Stimulated activated CD8-positive, alpha-beta memory T cell treated with anti-CD3 and anti-CD28 coated beads, Interleukin-15, amount 100 ng/mL, for 4 hours (primary cell): ENCODE measurements at places on chromosomes 1 and 21.

GRCh38 chr1:72891976-72892375 is 609.6 kb upstream of the NEGR1 start:
- DNase-seq, result no peak

GRCh38 chr21:16073586-16073985 is 343.8 kb downstream of the USP25 start:
- no peak for DNase-seq

GRCh38 chr1:161121042-161121650 is 3.2 kb downstream of the NIT1 start:
- DNase-seq, result no peak

- DNase-seq, result no peak
These were observed 528.5 kb upstream of the ZP4 start for GRCh38 chr1:238419209-238419608.

DNA sequence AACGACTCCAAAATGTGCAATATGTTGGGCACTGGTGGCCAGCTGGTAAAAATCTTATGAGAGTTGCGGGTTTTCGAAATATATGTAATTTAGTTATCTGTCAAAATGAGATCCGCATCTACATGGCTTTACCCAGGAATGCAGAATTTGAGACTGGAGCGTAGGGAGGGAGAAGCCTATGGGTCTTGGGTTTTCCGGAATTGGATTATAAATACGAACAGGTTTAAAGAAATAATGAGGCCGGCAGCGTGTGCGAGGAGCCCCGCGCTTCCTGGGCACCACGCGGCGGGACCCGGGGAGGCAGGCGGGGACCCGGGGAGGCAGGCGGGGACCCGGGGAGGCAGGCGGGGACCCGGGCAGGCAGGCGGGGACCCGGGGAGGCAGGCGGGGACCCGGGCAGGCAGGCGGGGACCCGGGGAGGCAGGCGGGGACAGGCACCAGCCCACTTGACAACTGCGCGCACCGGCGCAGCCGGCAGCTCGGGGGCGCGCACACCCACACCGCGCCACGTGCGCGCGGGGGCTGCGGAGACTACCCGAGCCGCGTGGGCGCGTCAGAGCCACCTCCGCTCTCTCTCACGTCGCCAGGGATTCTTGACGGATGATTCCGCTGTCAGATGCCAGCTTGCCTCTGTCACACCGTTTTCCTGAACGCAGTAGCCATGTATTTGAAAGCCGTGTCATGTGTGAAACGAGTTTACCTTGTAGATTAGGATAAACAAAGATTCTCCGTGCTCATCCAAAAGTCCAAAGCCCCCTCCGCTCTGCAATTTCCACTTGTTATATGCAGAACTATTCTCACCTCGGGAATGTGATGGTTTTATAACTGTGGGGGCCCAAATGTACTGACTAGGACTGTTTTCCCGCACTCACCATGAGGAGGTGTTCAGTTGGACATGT is 54.3 kb upstream of the HNRNPU start:
- peak; percentile 64 for DNase-seq

DNA sequence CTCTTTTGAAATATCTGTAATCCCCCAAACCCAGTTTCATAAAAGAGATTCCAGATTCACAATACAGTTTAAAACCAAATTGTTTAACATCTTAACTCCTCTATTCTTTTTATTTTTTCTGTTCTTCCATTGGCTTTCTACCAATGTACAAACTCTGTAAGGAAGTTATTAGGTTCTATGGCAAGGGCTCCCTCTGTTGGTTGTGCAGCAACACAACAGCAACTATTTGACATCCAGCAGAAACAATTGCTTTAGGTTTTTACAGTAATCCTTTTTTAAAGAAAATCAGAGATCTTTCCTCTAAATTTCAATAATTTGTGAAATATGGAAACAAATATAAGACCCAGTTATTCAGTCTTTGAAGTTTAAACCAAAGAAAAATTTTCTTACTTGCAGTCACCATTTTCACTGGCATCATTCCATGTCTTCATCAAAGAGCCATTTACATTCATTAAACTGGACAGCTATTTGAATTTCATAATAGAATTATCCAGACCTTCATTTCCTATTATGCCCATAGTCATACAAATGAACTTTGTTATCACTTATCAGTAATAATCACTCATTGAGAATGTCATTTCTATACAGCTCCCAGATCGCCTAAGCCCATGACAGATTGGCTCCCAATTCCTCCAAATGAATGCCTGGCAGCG is 46.5 kb upstream of the RNF11 start:
- no peak for DNase-seq

DNA sequence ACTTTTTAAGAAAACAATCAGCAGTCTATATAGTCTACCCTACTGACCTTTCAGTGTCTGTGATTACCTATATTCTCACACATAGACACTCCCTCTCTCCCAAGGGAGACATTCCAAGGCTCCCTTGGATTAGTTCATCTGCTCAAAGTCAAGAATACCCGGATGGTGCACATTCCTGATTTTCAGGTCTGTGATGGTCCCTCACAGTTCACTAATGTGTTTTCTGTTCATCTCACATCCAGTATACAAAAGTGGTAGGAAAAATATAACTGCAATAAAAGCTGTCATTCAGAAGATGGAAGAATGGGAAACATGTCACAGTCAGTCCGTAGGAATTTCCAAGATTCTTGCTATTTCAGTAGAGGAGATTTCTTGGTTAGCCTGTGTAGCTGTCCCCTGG is 224.1 kb upstream of the CACYBP start:
- no peak for DNase-seq

DNA sequence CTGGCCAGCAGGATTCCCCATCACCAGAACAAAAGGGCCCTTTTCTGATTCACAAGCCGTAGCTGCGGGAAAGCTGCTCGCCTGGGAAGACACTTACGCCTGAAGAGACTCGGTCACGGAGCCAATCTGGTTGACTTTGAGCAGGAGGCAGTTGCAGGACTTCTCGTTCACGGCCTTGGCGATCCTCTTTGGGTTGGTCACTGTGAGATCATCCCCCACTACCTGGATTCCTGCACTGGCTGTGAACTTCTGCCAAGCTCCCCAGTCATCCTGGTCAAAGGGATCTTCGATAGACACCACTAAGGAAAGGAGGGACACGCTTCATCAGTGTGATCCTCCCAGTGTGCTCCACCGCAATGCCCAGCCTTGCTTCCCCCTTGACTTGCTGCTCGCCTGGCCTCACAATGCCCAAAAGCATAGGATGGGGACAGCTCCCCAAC is 14.7 kb downstream of the ENO1 start:
- DNase-seq, result no peak

DNA sequence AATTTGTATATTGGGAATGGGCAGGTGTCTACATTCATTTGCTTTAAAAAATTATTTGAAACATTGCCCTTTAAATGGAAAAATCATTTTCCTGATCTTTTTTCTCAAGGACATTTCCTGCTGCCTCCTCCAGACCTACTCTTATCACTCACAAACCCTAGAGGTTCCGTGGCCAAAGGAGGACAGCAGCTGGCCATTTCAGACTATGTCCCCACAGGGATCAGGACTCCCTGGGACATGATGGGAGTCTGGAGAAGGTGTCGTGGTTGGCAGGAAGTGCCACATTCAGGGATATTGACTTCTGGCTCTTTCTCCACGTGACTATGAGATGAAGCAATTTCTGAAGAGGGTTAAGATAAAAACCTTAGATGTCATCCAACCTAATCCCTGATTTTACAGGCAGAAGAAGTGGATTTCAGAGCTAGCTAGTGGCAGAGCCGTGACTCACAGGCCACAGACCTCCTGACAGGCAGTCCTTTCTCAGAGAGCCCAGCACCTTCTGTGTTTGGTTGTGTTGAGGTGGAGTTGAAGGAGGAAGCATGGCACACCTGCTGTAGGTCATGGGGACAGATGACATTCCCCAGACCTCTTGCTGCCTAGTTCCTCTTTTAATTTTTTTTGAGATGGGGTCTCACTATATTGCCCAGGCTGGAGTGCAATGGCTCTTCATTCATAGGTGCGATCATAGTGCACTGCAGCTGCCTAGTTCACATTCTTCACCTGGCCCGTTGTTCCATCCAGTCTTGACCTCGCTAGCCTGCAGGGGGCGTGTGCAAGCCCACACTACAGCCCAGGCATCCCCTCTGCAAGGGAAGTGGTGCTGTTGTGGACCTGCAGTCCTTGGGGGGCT is 25.5 kb upstream of the IL10 start:
- no peak for DNase-seq

GRCh38 chr1:63152572-63152971 is 169.8 kb upstream of the FOXD3 start:
- no peak for DNase-seq

GRCh38 chr21:17461014-17461413 is 51.8 kb upstream of the CXADR start:
- DNase-seq, result no peak

- no peak for DNase-seq
These were observed 165.2 kb downstream of the NTMT2 start for GRCh38 chr1:170310951-170311350.

DNA sequence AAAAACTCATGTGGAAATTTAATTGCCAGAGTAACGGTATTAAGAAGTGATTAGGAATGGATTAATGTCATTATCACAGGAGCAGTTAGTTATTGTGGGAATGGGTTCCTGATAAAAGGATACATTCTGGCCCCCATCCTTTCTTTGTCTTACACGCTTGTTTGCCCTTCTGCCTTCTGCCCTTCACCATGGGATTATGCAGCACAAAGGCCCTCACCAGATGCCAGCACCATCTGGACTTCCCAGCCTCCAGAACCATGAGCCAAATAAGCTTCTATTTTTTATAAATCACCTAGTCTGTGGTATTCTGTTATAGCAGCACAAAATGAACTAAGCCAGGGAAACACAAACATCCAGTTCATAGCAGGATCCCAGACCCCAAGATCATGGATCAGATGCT is 33.9 kb upstream of the POU2F1 start:
- no peak for DNase-seq

- DNase-seq, result no peak
These were observed 37.6 kb downstream of the RGS8 start for GRCh38 chr1:182646739-182647138.

DNA sequence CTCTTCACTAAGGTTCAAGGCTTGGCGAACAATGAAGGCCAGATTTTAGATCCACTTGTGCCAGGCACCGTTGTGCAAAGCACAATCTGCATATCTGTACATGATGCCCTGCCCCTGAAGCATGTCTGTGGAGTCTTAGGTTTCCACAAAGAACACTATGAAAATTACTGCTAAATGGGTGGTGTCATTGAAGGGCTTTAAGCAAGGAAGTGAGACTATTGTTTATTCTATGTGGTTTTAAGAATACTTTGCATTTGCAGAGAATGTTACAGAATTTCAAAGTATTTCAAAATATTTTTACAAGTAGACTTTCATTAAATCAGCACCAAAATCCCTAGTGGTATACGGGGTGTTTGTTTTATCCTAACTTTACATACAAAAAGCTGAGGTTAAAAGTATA is 8.8 kb downstream of the TSEN15 start:
- no peak for DNase-seq

GRCh38 chr1:151311011-151311410 is 16.2 kb downstream of the PI4KB start:
- no peak for DNase-seq

GRCh38 chr1:182670032-182670749 is 14.2 kb downstream of the RGS8 start:
- DNase-seq, result no peak

GRCh38 chr1:11898831-11899467 is 27.3 kb downstream of the KIAA2013 start:
- no peak for DNase-seq

- no peak for DNase-seq
These were observed 12.9 kb downstream of the CENPF start for GRCh38 chr1:214615871-214616270.

DNA sequence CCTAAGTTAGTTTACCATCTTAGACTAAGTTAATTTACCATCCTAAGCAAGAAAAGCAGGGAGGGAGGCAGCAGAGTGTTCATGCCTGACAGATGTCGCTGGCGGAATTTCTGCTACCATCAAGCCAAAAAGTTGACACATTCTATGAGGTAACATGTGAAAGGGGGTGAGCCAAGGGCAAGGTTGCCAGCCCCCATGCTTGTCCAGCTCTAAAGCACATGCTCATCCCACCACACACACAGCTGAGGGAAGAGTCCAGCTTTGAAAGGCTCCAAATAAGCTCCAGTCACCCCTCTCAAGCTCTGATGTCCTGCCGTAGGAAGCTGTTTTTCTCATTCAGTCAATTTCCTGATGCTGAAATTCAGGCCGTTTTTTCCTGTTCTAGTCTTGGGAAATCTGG is 46.3 kb downstream of the EIF2D start:
- DNase-seq, result no peak

- DNase-seq, result no peak
These were observed 25.4 kb downstream of the HMGCS2 start for GRCh38 chr1:119743308-119743707.

DNA sequence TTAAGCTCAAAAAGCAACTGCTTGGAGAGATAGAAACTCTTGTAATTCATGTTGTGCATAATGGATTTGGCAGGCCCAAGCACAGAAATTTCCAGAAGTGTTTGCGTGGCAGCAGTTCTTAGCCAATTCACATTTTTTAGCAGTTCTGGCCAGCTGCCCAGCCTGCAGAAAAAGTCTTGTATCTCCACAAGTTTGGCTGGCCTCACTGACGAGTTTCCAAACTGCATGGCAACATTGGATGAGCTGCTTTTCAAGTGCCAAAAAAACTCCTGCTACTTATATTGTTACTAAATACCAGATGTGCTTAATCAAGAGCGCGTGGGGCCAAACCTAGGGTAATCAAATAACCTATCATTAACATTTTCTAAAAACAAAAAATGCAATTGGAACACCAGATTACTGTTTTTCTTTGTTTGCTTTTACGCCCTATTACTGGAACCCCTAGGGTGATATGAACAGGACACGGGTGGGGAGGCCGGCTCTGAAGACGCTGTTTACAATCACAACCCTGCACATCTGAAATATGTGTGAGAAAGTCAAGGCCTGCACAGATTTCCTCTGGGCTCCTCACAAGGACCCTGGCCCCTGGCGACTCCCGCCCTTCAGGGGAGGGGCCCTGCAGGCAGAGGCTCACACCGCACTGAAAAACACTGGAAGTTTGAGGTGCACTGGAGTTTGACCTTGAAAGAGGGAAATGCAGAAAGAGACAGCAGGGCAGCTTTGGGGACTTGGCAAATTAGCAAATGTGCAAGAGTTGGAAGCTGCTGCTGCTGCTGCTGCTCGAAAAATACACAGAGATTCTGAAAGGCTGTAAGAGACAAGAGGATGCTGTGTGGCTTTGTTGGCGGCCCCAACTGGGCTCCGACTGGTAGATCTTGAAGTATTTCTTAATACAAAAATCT is 55.2 kb upstream of the TARBP1 start:
- DNase-seq, result no peak

GRCh38 chr1:53574621-53575020 is 115.4 kb downstream of the DMRTB1 start:
- DNase-seq, result no peak
